Stimulated activated CD8-positive, alpha-beta memory T cell treated with anti-CD3 and anti-CD28 coated beads, Interleukin-7, amount 100 ng/mL, for 1 hour (primary cell): ENCODE measurements at places on chromosomes 5 and 9.

- DNase-seq, result no peak
Measured at GRCh38 chr9:127197861-127198430, 66.6 kb upstream of the GARNL3 start.

DNA sequence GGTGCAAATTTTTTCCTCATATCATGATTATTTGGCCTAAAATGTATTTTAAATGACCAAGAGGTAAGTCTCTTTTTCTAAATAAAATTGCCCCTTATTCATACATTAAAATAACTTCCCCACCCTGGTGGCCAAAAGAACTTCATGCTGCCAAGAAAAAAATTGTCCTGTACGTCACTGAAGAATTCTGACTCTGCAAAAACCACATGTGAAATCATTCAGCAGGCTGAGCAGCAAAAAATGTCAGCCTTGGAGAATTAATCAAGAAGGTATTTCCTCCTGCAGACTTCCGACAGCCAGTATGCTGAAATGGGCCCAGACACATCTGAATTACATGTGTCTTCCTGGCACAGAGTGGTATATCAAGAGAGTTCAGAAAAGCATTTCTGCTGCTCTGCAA lies 94.6 kb upstream of the HMHB1 start:
- no peak for DNase-seq

DNA sequence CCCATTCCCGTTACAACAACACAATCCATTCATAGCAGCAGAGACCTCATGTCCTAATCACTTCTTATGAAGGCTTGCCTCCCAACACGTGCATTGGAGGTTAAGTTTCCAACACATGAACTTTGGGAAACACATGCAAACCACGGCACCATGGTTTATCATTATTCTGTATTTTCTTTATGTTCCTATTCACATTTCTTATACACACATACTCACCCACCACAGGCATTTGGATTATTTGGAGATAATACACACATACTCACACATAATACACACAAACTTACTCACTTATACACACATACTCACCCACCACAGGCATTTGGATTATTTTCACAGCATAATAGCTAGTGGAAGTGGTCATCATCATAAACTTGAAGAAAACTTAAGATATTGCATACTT lies 75.6 kb downstream of the C7 start:
- DNase-seq, result no peak

- no peak for DNase-seq
Measured at GRCh38 chr9:35510754-35511428, 21.0 kb downstream of the RUSC2 start.

- DNase-seq, result no peak
Measured at GRCh38 chr5:41465493-41466171, 44.8 kb downstream of the PLCXD3 start.

GRCh38 chr5:204001-204400 lies 12.7 kb downstream of the LRRC14B start:
- DNase-seq, result no peak

- DNase-seq, result no peak
Measured at GRCh38 chr9:4293293-4293941, 6.5 kb downstream of the GLIS3 start.

- no peak for DNase-seq
Measured at GRCh38 chr9:131476777-131477345, 25.9 kb upstream of the POMT1 start.

DNA sequence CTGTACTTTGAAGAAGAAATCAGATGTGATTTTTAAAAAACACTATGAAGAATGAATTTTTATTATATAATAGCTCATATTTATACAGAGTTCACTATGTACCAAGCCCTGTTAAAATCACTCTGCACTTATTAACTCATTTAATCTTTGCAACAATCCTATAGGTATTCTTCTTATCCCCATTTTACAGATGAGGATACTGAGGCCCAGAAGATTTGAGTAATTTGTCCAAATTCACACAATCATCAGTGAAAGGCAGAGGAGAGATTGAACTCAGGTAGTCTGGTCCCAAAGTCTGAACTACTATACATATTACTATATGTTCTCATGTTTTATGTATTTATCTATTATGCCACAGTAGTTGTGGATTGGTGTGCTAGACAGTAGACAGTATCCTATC lies 16.1 kb downstream of the PLAC8L1 start:
- no peak for DNase-seq

- DNase-seq, result no peak
Measured at GRCh38 chr9:128024761-128025308, 42.3 kb downstream of the NAIF1 start.

GRCh38 chr5:80275347-80275746 lies 19.5 kb upstream of the SERINC5 start:
- no peak for DNase-seq

GRCh38 chr5:144028058-144028457 lies 142.4 kb downstream of the YIPF5 start:
- no peak for DNase-seq

DNA sequence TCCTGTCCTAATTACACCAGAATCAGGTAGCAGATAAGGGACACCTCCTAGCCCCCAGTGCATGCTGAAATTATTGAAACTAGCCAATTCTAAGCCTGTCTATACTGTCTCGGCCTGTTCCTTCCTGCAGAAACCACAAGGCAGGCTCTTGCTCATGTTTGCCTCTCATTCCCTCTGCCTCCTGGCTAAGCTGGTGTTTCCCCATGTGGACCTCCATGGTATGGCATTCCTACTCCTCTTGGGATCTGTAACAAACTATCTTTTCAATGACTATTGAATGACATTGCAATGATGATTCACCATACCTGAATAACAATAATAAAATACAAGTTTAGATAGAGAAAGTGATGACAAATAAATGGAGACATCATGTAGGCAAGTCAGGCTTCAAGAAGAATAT lies 35.6 kb upstream of the ADAMTS16 start:
- DNase-seq, result no peak

DNA sequence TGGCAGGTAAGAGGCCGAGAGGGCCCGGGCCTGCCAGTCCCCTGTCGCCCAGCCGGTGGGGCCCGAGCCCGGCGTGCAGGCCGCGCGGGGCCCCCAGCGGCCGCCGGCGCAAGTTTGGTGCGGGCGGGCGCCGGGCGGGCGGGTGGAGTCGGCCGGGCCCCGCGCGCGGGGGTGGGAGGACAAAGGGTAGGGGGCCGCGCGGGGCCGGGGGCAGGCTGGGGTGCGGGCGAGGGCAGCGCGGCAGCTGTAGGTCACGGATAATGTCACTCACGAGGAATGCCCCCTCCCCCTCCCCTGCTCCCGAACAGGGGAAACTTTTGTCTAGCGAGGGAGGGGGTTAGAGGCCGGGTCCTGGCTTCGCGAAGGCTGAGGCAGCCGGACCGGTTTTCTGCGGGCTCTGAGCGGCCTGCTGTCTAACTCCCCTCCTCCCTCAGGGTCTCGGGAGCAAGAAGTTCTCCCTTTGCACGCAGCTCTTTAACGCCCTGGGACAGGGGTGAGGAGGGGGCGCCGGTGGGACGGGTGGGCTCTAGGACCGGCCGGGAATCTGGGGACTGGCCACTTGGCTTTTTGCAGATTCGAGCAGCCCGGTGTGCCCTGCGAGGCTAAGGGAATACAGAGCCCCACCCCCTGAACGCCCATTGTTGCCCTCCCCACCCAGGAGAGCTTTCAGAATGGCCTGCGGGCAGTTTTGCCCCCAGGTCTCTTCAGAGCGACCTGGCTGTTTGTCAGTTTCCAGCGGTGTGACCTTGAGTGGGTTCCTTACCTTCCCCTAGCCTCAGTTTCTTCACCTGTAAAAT lies 21.3 kb upstream of the NDST1 start:
- no peak for DNase-seq

DNA sequence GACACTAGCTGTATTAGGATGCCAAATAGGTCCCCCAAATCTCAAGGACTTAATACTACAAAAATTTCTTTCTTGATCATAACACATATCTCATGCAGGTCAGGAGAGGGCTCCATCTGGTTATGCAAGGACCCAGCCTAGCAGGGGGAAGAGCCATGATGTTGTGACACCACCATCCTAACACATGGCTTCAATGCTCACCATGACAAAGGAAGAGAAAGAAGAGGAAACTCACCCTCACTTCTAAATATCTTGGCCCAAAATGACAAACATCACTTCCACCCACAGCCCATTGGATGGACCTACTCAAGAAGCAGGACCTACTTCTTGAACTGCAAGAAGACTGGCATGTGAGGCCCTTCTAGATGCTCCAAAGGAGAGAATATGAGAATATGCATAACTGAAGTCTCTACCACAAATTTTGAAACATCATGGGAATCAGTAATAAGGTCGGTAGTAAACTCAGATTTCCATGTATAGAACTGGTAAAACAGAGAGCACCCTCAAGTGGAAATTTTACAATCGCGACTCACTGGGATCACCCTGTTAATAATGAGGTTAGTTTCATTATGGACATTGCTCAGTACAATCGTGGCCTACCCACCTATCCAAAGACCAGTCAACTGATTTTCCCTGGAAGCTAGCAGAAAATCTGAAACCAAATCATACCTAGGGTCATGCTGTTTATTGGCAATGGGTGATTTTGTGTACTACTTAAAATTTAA lies 308.2 kb downstream of the ACTL7B start:
- DNase-seq, result no peak

- no peak for DNase-seq
Measured at GRCh38 chr5:13328316-13328715, 616.2 kb downstream of the DNAH5 start.

DNA sequence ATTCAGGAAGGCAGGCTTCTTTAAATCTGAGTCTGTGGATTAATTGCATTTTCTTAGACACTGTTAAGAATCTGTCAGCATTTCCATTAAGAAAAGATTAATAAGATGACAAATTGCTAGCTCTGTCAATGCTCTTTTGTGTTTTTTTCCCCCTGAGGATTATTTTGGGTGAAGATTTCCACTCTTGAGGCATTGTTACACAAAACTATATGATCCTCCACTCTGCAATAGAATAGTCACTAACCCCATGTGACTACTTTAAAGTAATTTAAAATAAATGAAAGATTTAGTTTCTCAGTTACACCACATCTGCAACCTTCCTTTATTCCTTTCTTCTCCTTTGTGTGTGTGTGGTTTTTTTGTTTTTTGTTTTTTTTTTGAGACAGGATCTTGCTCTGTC lies 82.0 kb downstream of the ACER2 start:
- DNase-seq, result no peak

DNA sequence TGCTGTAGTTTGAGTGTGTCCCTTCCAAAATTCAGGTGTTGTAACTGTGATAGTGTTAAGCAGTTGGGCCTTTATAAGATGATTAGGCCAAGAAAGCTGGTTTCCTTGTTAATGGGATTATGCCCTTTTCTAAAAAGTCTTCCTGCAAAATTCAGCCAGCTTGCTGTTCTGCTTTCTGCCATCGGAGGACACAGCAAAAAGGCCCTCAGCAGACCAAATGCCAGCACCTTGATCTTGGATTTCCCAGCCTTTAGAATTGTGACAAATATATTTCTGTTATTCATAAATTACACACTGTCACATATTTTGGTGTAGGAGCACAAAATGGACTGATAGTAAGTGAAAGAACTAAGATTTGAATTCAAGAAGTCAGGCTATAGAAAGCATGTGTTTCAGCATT lies 203.2 kb downstream of the IZUMO3 start:
- no peak for DNase-seq

DNA sequence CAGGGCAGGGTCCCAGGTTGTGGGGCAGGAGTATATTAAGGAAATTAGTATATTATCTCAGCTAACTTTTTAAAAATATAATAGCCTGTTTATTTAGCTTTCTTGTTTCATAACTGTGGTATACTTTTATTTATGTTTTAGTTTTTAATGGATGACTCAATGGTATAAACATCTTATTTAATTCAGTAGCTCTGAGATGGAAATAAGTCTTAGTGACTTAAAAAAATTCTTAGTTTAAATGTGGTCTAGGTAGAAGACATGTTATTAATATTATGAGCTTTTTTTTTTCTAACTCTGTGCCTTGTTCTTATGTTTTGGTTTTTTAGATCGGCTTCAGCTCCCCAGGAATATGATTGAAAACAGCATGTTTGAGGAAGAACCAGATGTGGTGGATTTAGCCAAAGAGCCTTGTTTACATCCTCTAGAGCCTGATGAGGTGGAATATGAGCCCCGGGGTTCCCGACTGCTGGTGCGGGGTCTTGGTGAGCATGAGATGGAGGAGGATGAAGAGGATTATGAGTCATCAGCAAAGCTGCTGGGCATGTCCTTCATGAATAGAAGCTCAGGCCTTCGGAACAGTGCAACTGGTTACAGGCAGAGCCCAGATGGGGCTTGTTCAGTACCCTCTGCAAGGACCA lies 43.1 kb downstream of the LNPEP start:
- no peak for DNase-seq

- DNase-seq, result no peak
Measured at GRCh38 chr9:133207540-133208170, 1.4 kb downstream of the OBP2B start.

- DNase-seq, result no peak
Measured at GRCh38 chr9:77462066-77462465, 186.1 kb downstream of the GNA14 start.
